NK-92 treated with Interleukin-12 subunit alpha and Interleukin-12 subunit beta, amount 100 ng/mL, for 24 hours (cell line): ENCODE measurements at places on chromosomes 2 and 18.

DNA sequence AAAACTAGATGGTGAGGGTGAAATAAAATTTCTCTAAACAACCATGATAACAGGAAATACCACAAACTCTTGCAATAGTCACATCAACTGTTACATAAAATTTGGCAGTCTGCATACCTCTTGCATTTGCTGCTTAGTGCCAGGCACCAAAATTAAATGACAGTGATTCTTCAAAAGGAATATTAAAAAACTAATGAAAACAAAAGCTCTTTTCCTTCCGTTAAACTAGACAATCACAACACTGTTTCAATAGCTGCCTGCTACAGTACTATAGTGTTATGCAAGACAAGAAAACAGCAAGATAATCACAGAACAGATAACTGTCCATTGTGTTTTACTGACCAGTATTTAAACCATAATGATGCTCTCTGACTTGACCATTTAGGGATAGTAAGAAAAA is 239.0 kb upstream of the SMAD7 start:
- DNase-seq, result no peak

DNA sequence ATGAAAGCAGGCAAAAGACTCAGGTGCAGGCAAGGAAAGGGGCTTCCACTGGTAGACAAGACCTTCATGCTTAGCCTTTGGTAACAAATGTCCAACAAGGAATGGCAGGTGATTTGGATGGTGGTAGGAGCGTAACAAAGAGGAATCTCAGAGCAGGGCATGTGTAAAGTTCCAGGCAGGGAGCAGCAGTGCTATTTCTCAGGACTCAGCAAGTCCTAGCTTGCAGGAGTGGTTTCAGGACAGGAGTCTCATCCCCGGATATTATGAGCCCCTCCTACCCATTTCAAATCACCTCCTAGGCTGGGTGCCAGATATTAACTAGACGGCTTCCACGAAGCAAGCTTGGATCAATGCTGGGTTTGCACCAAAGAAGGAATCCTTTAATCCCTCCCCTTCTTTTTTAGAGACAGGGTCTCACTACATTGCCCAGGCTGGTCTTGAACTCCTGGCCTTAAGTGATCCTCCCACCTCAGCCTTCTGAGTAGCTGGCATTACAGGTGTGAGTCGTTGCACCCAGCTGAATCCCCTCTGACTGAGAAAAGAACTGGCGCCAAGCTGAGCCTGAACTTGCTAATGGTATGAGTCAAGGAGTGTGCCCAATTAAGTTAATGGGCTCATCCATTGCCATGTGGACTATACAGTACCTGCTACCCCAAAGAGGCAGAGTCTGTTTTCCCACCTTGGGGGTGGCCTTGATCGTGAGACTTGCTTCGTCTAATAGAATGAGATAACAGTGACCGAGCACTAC is 190.3 kb downstream of the ARL4C start:
- DNase-seq, result no peak

GRCh38 chr18:12515550-12515949 is 107.8 kb downstream of the PRELID3A start:
- no peak for DNase-seq

- no peak for DNase-seq
Observed at GRCh38 chr2:13686262-13686661, 946.3 kb upstream of the LRATD1 start.

- DNase-seq, result no peak
Observed at GRCh38 chr2:45786836-45787357, 135.4 kb downstream of the PRKCE start.

- DNase-seq, result no peak
Observed at GRCh38 chr2:146814971-146815370, 1029.9 kb upstream of the ACVR2A start.

GRCh38 chr2:68225119-68225632 is 27.2 kb downstream of the PPP3R1 start:
- no peak for DNase-seq

DNA sequence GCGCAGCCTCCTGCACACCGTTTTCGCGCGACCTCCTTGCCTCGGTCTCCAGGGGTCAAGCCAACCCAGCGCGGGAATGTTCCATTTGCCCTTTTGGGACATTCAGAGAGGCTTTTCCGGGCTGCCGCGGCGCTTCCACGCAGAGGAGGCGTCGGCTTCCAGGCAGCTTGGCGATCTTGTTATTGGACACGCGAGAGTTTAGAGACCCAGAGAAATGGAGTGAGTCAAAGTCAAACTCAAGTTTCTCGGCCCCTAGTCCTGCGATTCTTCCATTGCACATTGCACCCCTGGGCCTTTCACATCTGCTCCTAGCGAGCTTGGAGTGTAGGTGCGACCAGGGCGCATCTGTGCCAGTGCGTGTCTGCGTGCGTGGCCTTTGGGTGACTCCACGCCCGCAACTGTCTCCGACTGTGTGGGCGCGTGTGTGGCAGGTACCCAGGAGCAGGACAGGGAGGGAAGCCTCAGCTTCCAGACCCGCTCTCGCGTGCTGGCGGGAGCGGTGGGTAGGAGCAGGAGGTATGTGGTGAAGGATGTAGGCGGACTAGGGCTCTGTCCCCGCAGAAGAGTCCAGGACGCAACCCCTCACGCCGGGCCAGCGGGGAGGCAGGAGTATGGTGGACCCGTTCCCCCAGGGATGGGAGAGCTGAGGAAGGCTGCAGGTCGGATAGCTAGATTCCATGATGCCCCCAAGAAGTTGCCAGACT is 13.5 kb downstream of the SIX3 start:
- no peak for DNase-seq

- no peak for DNase-seq
Observed at GRCh38 chr2:140841141-140841540, 1289.7 kb downstream of the LRP1B start.

GRCh38 chr2:235216901-235217300 is 265.1 kb downstream of the SH3BP4 start:
- no peak for DNase-seq

DNA sequence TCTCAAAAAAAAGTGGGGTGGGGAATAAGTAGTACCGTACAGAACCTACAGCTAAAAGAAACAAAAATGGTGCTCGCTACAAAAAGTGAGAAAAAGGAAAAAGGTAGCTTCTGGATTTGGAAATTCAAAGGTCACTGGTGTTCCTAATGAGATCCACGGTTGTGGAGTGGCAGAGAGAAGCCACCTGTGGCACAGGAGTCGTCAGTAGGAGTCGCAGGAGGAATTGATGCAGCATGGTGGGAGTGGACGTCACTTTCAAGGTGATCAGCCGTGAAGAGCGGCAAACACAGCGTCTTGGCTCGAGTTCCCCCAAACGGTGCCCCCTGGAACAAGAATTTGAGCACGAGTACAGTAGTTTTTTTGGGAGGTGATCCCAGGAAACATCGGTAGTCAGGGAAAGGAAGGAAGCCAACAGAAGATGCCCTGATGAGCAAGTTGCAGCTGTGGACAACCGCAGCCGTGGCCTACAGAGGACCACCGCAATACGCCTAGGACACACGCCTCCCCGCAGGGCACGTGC is 1.4 kb upstream of the TTL start:
- no peak for DNase-seq

- no peak for DNase-seq
Observed at GRCh38 chr18:75377258-75377657, 50.2 kb downstream of the SMIM21 start.

DNA sequence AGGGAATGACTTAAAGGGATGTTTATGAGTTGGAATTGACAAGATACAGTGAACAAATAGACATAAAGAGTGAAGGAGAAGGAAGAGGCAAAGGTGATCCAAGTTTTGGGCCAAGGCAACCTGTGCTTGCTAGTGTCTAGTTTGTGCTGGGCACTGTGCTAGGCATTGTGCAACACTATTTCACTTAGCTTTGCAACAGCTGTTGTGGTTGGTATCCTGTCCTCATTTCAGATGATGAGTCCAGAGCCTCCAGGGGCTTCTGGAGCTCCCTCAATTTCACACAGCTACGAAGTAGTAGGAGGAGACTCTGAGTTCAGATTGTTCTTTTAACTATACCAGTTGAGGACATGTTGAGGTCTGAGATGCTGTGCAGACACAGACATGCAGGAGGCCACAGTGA is 18.1 kb upstream of the LOXHD1 start:
- no peak for DNase-seq

DNA sequence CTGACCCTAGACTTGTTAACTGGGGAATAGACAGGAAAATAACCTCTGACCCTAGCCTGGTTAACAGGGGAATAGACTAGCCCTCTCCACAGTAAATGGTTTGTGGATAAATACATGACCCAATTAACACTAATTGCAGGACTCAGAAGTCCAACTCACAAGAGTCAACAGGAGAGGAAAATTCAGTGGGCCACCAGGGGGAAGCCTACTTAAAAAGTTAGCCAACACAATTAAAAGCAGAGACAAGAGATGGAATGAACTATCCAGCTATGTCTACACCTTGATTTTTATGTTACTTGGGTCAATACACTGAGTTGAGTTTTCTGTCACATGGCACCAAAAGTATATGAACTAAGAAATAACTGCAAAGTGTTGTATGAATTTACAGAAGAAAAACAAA is 158.8 kb upstream of the SLC39A10 start:
- DNase-seq, result no peak

- no peak for DNase-seq
Observed at GRCh38 chr2:228016402-228016801, 145.0 kb downstream of the DAW1 start.

- no peak for DNase-seq
Observed at GRCh38 chr18:42936289-42936688, 179.2 kb downstream of the RIT2 start.

DNA sequence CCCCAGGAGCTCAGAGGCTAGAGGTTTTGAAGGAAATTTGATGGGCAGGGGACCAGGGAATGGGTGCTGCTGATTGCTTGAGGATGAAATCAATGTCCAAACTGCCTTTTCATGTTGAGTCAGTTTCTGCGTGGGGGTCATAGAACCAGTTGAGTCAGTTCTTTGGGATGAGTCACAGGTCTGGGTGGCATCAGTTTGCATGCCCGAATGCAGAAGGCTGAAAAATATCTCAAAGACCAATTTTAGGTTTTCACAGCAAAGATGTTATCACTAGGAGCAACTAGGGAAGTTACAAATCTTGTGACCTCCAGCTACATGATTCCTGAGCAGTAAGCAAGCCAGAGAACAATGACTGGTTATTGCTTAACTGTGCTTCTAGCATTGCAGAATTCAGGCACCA is 1135.1 kb upstream of the CRIM1 start:
- DNase-seq, result no peak

DNA sequence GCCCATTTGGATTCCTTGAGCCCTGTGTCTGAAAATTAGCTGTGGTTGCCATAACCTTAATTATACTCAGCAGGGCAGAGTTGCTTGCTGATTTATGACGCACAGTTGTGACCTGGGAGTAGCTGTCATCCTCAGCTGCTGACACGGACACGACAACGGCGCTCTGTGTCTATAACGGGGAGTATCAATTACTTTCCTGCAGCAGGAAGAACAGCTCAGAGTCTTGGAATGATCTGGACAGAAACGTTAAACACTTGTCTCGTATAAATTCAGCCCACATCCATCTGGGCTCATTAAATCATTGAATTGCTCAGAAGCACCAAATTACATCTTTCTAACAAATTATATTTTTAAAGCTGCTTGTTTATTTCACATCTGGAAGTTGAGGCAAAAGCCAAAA is 116.3 kb downstream of the SEPTIN10 start:
- no peak for DNase-seq
